ENCODE measurements at places on chromosomes 1 and 21. TPM values are rescaled to one million over a fixed set of nuclear protein-coding genes. Genes with fewer than 3 reads are reported as not detected.

DNA sequence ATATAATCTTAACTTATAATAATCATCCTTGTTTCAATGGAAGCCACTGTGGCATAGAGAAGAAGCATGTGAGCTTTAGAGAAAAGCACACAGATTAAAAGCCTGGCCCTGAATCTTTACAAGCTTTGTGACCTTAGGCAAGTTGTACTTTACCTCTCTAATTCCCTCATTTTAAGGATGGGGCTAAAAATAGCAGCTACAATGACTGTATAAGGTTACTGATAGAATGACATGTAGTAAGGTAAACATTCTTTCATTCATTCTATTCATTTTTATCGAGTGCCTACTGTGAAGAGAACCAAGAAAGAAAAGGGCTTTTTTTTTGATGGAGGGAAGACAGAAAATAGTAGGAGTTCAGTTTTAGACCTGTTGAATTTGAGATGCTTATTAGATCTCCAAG is 25.6 kb downstream of the CDKN2C start:
- DNase-seq = no peak

DNA sequence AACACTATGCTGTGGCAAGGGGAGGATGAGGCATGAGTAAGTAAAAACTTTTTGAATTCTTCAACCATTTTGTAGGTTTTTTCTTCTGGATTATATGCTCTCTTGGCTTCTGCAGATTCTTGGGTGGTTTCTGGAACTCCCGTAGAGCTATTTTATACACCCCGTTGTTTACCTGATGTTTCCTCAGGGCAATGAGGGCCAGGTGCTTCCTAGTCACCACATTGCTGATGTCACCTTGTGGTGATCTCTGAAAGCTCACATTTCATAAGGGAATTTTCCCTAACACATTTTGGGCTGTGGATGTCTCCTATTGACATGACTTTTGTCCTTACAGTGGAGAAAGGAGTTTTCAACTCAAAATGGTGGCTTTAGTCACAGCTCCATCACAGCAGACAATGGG is 356.6 kb downstream of the PLA2G4A start:
- no peak for DNase-seq

GRCh38 chr1:99969260-99969728 is 502 bp upstream of the SLC35A3 start:
- DNase-seq = no peak

GRCh38 chr1:119631433-119632102 is 16.5 kb downstream of the ZNF697 start:
- no peak for DNase-seq

GRCh38 chr1:162878000-162878596 is 17.1 kb upstream of the CCDC190 start:
- DNase-seq = peak; percentile 70

- no peak for DNase-seq
Observed at GRCh38 chr1:3740042-3740441, 12.2 kb upstream of the CCDC27 start.

DNA sequence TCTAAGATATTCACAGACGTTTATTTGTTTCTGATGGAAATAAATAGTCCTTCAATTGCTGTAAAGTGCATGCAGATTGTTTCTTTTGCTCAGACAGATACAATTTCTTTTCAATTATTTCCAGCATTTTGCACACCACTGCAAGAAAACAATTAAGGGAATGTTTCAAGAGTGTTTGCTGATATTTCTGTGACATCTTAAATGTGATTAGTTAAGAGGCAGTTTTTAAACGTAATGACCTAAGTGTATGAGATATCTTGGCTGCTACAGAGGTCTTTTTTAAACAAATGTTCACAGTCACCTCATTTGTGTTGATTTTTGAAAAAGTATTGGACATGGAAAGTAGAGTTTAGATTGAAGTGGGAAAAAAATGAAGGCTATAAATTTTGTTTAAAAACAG is 262.3 kb upstream of the BRINP3 start:
- DNase-seq = no peak

- no peak for DNase-seq
Observed at GRCh38 chr1:19220991-19221390, 10.9 kb upstream of the UBR4 start.

NBL1 gene
- 10.9 TPM for total RNA-seq

Measured in A172 (cell line).